ENCODE measurements at places on chromosomes 7 and 10.
A peak's percentile ranks its signal among the peaks of the same experiment; 100 is the strongest.

- no peak for DNase-seq
These were observed 338.8 kb upstream of the SHH start for GRCh38 chr7:156151078-156151477.

GRCh38 chr7:16084370-16084769 lies 337.0 kb downstream of the CRPPA start:
- DNase-seq, result no peak

DNA sequence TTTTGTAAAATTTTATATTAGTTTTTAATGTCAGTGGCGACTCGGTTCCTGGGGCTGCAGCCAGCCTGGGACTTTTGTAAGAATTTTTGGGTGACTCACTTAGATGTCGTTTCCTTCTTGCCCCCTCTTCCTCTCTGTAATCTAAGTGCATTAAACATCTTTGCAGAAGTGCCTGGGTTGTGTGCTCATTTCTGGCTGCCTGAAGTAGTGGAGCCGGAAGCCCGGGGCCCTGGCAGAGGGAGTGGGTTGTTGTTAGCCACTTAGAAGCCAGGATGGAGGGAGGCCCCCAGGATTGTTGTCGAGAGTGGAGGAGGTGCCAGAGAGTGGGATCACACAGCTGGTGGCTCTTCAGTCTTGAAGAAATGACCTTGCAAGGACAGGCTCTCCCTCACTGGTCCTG lies 11.0 kb upstream of the TRIM8 start:
- peak; percentile 55 for DNase-seq

DNA sequence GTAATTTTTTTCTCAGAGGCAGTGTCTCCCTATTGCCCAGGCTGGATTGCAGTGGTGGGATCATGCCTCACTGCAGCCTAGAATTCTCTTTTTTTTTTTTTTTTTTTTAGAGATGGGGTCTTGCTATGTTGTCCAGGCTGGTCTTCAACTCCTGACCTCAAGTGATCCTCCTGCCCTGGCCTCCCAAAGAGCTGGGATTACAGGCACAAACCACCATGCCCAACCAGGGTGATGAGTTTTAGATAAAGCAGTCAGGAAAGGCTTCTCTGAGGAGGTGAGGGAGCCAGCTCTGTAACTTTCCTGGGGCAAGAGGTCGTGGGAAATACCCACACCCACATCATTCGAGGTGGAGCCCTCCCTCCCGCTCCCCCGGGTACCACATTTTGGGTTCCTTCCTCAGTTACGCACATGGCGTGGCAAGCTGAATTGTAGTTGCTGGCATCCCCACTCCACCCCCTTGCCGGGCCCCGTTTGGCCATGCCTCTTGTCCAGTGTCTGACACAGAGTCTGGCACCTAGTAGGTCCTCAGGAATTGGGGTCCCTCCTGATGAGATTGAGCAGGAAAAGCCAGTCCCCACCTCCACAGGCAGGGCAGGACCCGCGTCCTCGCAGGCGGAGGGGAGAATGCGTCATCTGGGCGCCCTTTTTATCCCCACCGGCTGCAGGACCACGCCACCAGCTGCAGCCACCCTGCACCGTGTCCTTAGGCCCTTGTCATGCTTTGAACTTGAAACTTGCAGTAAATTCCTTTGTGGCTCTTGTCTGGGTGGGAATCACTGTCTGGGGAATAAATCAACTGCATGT lies 43.4 kb downstream of the CLIP2 start:
- DNase-seq, result no peak

DNA sequence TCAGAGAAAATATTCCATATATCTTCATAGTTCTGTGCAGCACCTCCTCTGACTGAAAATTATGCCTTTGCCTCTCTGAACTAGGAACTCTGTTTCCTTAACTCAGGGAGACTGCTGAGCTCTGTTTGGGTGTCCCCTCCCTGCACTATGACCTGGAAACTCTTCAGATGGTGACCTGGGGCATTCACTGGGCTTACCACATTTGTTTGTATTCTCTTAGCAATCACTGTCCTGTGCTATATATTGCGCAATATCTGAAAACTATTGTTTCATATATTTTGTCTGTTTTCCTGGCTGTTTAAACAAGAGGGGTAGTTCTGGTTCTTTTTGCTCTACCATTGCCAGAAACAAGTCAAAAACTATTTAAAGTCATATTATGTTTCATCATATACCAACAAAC lies 181.8 kb upstream of the KIAA1217 start:
- no peak for DNase-seq

DNA sequence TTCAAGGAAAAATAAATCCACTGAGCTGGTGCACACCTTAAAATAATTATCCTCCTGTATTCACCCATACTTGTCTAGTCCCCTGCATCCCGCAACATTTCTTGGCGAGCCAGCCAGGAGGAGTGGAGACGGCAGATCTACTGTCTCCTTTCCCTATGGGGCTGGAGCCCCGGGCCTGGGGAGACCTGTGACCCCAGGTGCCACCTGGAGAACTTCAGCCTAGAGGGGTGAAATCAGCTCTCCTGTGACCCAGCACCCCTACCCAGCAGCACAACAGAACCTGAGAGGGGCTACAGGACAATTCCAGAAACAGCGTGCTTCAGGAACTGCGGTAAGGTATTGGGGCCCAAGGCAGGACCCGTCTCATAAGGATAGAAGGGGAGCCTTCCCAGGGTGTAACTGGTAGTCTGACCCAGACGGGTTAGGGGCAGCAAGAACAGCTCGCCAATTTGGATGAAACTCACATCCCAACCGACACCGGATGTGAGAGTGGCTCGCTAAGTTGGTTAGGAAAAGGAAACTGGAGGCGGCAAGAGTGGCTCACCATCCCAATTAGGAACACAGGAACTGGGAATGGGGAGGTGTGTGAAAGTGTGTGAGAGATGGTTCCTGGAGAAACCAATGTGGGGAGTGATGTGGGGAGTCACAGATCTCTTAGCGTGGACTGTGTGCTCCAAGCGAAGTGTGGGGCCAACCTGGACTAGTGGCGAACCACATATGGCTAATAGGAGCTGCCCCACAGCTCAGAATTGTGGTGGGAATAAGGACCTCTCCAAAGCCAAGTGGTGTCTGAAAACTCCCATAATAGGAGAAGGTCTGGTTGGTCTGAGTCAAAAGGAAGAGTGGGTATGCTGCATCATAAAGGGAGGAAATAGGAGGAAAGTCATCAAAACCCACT lies 15.1 kb upstream of the DENND2A start:
- no peak for DNase-seq

- no peak for DNase-seq
These were observed 595.5 kb downstream of the INHBA start for GRCh38 chr7:41107330-41107937.

- DNase-seq, result no peak
These were observed 139.5 kb upstream of the CHRM2 start for GRCh38 chr7:136728945-136729344.

GRCh38 chr7:47483604-47484273 lies 98.2 kb downstream of the TNS3 start:
- no peak for DNase-seq

DNA sequence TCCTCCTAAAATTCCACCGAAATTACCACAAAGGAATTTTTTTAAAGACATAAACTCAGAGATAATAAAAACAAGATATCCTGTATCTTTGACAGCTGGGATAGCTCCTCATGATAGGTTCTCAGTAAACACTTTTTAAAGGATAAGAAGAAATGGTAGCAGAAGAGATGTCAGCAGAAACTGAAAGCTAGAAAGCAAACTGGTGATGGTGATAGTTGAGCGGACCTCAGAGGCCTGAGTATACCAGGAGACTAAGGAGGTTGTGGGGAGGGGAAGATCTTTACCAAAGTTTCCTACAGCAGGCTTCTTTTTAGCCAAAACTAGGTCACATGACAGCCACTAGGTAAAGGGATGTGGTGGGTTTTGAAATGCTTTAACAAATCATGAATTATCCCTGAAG lies 22.5 kb downstream of the PCGF5 start:
- DNase-seq, result no peak

DNA sequence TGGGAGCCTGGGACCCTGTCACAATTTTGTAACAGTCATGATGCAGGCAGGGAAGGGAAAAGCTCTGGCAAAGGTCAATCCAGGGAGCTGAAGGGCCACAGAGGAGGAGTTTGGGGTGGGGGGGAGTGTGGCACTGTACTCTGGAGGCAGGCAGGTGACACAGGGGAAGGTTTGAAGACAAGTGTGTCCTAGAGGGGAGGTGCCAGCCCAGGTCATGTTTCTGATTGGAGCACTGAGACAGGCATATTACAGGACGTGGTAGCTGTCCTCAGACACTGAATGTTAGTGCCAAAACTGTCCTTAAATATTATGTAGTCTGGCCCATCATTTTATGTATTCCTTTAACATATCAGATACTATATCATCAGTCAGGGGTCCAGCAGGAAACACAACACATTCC lies 75.6 kb upstream of the LRRC4 start:
- no peak for DNase-seq

GRCh38 chr7:104207348-104207730 lies 474 bp downstream of the ORC5 start:
- DNase-seq, result no peak

GRCh38 chr7:146728141-146728540 lies 611.5 kb downstream of the CNTNAP2 start:
- no peak for DNase-seq

DNA sequence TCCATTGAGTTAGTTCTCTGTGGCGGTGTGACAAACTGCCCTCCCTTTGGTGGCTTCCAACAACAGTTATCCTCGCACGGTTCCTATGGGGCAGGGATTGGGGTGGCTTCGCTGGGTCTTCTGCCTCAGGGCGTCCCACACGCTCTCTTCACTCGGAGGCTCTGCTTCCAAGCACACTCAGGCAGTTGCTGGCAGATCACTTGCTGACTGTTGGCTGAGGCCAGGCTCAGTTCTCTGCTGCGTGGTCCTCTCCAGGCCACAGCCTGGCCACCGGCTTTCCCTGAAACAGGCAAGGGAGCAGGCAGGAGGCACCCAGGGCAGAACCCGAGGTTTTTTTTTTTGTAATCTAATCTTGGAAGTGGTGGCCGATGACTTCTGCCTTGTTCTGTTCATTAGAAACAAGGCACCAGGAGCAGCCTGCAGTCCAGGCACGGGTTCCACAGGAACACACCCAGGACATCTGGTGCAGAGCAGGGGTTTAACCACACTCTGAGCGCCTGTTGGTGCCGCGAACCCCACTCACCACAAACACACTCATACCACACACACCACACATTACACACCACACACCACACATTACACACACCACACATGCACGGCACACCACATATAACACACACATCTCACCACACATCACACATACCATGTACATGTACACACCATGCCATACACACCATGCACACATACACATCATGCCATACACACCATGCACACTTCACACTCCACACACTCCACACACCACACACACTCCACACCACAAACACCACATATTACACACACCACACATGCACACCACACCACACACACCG lies 112.2 kb downstream of the PTPN20 start:
- DNase-seq, result peak; percentile 24

DNA sequence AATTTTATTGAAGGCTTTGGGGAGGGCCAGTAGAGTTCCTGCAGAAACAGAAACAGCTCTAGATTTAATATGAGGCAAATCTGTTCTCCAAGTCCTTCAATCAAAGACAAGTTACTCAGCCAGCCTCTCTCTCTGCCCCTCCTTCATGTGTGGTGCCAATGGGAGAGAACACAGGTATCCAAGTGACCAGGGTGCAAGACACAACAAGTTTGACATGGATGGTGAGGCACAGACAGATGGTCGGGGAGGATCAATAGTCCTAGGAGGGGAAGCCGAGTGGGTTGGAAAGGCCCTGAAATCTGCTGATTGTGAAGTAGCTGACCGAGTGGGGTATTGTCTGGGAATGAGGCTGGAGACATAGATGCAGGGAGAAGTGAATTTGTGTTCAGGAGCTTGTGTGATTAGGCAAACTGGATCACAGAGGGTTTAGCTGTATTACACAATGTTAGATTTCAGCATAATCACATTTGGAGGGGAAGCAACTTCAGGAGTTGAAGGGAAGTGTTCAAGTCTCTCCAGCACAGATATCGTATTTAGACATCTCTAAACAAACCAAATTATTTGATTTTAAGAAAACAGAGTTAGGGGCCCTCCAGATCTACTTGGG lies 1.5 kb downstream of the GIMAP1 start:
- DNase-seq, result peak; percentile 46

DNA sequence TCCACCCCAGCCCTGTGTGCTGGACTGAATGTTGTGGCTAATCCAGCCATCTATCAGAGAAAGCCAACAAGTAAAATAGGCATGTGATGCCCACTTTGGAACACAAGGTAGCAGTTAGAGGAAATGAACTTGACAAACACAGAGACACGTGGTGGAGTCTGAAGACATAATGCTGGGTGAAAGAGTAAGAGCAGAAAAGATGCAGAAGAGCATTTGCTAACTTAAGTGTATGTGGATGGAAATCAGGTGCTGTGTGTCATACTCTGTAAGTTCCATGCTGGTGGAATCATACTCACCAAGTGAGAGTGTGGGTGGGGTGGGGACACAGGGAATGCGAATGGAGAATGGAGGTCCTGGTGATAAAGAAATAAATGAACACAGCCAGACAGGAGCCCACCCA lies 22.8 kb downstream of the WDFY4 start:
- DNase-seq, result no peak
